LoVo (cell line): ENCODE measurements at places on chromosomes 4 and X.

DNA sequence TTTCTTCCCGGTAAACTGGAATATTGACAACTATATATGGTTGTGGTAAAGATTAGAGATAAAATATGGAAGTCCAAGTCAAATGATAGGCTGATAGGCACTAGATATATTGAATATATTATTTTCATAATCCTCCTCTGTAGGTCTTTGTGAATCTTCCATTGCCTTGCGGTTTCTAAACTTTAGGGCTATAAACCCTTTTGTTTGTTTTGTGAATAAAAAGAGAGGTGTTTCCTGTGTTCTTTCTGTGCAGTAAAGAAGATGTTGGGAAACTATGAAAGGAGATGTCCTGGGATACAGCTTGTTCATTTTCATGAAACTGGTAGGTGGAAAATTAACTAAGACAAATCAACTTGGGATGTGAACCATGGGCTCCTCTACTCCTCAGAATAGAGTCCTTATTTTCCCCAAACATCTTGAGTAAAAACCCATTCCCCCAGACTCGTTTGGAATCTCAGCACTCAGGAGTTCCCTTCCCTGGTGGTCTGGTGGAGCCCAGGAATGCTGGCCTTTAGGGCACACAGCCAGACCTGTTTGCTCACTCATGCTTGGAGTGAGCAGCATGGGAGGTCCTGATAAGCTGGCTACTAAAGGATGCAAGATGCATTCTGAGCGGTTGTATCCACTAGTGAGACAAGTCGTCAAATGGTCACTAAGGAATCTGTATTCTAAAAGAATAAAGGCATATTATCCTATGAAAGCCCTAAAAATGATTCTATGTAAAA, 22.2 kb downstream of the PRDM8 start:
- DNase-seq = no peak

DNA sequence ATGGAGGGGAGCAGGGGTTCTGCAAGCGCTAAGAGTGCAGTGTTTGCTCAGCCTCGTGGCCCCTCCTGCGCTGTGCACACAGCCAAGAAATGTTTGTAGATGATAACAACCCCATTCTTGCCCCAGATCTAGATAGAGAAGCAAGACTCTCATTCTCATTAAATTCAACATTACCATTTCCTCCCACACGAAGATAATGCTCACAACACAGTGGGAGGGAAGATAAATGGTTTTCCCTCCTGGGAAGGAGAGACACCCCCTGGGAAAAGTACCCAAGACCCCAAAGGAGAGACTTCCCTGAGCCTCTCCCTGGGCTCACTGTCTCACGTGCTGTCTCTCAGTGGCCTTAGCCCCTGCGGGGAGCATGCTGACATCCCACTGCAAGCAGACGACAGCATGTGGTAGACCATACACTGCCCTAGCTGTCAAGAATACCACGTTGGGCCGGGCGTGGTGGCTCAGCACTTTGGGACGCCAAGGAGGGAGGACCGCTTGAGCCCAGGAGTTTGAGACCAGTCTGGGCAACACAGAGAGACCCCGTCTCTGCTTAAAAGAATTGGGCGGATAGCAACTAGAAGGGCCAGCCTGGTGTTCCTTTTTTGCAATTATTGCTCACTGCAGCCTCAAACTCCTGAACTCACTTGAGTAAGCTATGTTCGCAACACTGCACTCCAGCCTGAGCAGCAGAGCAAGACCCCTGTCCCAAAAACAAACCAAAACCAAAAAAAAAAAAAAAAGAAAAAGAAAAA, 34.9 kb upstream of the IQSEC2 start:
- DNase-seq = no peak

DNA sequence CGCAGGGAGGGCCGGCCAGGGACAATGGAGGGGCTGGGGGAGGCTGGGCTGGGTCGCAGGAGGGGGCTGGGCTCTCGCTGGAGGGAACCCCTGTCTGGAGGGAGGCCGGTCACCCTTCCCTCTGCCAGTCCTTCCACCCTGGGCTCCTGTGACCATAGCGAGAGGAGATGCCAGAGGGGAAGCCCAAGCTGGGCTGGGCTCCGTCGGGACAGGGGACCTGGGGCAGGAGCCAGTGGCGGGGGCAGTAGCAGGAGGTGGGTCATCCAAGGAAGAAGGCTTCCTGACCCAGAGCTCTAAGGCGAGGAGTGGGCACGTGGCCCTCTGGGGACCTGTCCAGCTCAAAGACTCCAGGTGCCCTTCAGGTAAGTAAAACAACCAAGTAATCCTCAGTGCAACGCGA, 16.9 kb downstream of the CTAG1B start:
- DNase-seq = no peak

DNA sequence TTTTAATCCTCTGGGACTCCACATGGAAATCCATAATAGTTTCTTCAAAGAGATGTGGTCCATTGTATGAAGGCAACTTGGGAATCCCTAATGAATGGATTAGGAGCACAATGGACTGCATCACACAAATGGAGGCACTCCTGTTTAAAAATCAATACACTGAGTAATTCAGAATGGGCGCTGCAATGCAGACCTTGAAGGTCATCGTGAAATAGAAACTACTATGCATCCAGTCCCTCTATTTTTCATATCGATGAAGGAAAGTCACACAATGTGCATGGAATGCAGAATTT, 98.8 kb upstream of the EGFL6 start:
- DNase-seq = no peak

- DNase-seq = no peak
Measured at GRCh38 chr4:20192736-20193135, 59.0 kb upstream of the SLIT2 start.
